NCI-H226 (cell line): ENCODE measurements at places on chromosomes 12 and 14.

- no peak for DNase-seq
Observed at GRCh38 chr12:33265900-33266299, 173.7 kb downstream of the SYT10 start.

- no peak for DNase-seq
Observed at GRCh38 chr14:94018308-94018707, 7.8 kb upstream of the OTUB2 start.

DNA sequence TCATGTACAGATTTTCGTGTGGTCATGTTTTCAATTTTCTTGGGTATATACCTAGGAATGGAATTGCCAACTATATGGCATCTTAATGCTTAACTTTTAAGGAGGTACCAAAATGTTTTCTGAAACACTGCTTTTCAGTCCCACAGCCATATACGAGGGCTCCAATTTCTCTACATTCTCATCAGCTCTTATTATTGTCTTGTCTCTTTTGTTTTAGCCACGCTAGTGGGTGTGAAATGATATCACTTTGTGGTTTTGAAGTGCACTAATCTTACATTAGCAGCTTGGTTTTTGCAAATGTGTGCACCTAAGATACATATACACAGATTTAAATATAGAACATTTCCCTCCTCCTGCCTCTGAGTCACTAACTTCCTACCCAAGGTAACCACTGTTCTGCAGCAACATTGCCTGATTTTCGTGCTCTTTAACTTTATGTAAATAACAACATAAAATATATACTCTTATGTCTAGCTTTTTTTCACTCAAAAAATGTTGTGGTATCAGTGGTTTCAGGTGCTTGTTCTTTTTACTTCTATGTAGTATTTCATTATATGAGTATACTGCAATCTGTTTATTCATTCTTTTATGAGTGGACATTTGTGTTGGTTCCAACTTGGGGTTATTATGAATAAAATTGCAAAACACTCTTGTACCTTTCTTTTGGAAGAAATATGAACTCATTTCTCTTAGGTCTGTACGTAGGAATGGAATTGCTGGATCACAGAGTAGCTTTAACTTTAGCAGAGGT lies 73.1 kb downstream of the ZFP36L1 start:
- DNase-seq = peak; percentile 12

GRCh38 chr12:112843287-112843686 lies 51.7 kb downstream of the RPH3A start:
- no peak for DNase-seq

DNA sequence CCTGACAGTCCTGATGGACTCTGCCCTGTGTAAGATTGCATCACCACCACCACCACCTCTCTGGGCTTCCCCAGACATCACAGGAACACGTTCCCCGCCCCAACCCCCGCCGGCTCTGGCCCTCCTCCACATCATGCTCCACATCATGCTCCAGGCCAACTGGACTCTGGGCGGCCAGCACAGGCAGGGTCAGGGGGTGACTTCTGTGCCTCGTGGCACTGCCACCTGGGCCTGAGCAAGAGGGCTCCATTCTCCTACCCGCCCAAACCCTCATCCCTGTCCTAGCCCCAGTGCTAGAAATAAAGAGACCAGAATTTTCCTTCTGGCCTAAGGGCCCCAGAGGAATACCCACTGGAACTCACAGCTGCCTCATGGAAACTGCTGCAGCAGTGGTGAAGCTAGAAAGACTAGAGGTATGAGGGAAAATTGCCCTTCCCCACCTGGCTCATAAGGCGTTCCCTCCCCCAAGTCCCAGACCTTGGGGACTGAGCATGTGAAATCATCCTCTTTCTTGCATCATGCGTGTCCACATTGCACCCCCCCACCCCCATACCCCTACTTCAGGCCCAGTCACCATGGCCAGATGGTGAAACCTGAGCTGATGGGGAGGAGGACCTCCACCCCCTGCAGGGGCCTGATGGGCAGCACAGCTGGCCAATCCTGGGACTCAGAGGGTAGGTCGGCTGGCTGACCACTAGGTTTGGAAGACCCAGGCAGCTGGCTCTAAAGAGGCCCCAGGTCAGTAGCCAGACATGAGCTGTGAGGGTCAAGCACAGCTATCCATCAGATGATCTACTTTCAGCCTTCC lies at the start of gene INHBE:
TSS of gene INHBE (plus strand) at position 742 of the 808 bp plus-strand sequence. CDS start 230 bp downstream, outside the sequence.
- peak; percentile 57 for DNase-seq

DNA sequence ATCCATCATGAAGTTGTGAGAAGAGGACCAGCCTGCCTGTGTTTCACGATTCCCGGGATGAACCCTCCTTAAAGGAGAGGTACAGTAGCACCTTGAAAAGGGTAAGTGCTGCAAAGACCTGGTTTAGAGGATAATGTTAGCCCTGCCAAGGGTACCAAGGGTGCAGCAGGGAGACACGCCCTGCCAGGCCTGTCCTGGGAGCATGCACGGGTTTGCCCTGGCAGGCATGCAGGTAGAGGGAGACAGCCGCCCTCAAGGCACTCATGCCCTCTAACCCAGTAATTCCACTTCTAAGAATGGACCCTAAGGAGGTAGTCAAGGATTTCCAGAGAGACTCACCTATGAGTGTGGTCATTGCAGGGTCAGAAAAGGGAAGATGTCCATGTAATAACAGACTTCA lies 65.0 kb downstream of the DIO3 start:
- DNase-seq = no peak
